ENCODE measurements at places on chromosomes 5 and 9.

DNA sequence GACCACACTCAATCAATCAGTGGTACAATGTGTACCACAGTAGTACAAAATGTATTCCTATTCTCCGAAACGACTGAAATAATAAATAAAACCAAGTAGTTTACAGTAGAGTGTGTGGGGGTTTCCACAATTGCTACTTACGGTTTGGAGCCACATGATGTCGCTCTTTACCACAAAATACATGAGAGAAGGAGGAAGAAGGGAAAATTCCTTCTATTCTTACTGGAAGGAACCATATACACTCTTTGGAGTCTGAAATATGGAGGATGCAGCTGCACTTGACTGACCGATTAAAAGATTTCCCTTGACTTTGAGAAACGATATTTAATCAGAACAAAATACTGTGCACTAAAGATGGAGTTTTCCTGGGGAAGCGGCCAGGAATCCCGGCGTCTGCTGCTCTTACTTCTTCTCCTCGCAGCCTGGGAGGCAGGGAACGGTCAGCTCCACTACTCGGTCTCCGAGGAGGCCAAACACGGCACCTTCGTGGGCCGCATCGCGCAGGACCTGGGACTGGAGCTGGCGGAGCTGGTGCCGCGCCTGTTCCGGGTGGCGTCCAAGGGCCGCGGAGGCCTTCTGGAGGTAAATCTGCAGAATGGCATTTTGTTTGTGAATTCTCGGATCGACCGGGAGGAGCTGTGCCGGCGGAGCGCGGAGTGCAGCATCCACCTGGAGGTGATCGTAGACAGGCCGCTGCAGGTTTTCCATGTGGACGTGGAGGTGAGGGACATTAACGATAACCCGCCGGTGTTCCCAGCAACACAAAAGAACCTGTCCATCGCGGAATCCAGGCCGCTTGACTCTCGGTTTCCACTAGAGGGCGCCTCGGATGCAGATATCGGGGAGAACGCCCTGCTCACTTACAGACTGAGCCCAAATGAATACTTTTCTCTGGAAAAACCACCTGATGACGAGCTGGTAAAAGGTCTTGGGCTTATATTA is at the start of gene PCDHA4:
Gene PCDHA4 (plus strand): TSS at position 235 of the 942 bp plus-strand sequence.
- no peak for DNase-seq

DNA sequence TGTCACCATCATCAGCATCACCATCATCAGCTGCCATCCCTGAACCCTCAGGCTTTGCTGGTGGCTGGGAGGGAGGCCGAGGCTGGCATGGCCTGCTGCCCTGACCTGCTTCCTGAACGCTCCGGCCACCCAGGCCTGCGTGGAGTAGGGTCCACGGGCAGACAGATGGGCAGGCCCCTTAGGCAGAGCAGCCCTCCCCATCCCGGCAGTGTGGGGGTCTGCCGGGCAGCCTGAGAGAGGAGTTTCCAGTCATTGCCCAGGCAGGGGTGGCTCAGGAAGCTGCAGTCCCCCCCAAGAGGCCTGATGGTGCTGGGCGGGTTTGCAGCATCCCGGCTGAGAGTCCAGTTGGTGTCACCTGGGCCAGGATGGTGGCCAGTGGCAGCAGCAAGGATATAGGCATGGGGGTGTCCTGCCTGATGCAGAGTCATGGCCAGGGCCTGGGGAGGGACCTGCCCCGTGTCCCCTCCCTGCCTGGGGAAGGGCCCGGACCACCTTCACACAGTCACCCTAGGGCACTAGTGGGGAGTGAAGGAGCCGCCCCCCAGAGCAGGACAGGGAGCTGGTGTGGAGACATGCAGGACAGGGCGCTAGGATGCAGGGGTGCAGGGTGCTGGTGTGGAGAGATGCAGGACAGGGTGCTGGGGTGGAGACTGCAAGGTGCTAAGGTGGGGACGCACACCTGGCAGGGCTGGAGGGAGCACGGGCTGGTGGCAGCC is 7.7 kb upstream of the EGFL7 start:
- DNase-seq, result no peak

GRCh38 chr5:151156507-151157420 is 815 bp downstream of the ANXA6 start:
- peak; percentile 23 for DNase-seq

DNA sequence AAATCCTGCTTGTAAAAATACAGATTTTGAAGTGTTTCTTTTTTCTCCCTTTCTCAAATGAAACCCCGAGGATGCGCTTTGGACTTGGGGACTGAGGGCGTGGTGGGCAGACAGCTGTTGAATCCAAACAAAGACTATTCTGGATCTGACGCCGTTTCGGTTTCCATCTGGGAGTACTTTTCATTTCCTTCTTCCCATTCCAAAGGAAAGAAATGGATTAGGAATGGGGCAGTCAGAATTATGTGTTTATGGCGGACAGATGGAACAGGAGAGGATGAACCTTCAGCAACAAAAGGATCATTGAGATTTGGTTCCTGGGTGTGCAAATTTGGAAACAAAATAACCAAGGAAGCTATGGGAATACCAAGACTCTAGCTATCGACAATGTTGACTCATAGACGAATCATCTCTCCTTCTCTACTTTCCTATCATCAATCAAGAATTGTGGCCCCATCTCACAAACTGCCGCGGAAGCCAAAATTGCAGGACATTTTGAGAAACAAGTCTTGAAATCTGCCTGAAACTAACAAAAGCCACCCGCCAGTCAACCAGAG is 300.6 kb downstream of the PARP8 start:
- DNase-seq, result no peak

GRCh38 chr5:33271606-33272005 is 169.2 kb upstream of the TARS1 start:
- peak; percentile 7 for DNase-seq

DNA sequence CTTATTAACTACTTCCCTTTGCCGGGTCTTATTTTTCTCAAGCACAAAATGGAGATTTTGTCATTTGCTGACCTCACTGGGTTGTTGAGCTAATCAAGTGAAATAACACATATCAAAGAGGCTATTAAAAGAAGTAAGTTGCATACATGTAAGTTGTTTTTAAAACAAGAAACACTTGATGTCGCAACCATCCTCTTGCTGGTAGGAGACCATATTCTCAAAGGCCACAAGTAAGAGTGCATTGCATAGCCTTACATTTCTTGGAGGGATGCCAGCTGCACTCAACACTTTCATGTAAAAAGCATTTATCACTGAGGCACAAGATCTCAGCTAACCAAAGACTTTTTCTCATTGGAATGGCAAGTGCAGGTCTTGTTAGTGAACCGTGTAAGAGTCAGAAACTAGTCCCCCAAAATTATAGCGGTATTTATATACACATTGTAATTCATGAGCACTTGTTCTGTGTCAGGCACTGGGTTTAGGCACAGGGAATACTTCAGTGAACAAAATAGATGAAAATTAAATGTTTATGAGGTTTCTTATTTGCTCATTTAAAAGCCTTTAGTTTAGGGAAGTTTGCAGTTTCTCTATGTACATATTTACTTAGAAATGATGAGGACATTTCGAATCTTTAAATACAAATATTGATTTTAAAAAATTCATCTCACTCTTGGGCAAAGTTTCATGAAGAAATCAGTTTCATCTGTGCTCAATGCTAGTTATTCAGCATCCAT is 72.0 kb downstream of the ZFAND5 start:
- peak; percentile 75 for DNase-seq

DNA sequence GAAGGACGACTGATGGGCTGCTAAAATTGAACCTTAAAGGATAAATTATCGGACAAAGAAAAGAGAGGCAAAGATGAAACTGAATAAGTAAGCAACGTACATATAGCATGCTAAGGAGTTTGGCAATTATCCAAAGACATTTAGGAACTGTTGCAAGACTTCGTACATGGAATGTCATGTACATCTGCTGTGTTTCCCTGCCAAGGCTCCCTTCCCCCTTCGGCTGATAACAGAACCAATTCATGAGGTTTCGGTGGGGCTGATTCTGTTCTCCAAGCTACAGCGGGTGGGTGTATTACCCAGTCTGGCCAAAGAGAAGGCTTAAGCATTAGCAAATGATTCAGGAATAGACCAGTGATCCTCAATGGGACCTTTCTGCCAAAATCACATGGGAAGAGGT is 190.9 kb upstream of the FREM1 start:
- peak; percentile 27 for DNase-seq

DNA sequence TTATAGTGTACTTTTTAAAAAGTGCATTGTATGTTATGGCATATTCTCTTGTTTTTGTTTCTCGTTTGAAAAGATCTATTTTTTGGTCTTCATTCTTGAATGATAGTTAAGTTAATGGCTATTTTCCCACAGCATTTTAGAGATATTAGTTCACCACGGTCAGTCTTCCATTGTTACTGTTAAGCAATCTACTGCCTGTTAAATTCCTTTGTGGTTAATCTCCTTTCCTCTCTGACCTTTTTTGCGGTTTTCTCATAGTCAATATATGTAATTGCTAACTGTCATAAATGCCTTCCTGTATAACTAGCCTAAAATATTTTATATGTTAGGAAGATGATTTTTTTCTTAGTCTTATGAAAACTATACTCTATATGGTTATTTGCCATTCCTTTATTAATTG is 250.8 kb upstream of the FBXL7 start:
- peak; percentile 84 for DNase-seq

DNA sequence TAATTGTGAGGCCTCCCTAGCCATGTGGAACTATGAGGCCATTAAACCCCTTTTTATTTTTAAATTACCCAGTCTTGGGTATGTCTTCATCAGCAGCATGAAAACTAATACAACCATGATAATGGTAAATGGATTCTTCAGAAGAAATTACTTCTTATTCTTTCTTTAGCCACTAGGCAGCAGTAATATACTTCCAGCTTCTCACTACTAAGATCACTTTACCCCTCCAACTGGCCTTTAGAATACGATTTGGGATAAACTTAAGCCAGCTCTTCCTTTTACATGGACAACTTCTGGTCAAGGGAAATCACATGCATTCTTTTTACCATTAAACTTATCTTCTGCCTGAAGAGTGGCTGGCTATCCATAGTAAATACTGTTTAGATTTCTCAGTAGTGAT is 355.4 kb downstream of the MAN2A1 start:
- no peak for DNase-seq

DNA sequence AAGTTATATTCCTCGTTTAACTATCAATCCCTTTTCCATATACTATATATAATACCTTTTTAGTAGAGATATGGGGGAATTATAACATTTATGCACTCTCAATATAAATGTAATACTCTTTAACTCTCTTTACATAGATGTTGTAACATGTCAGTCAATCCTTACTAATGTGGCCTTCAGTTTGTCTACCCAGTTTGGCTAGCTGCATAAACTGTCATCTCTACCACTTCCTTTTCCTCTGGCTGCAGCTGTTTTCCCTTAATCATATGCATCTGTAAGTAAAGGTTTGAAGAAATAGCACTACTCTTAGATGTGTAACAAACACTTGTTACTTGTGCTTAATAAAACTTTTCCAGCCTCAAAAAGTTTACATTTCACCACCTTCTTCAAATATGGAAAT is 13.4 kb downstream of the ABHD17B start:
- DNase-seq, result no peak

DNA sequence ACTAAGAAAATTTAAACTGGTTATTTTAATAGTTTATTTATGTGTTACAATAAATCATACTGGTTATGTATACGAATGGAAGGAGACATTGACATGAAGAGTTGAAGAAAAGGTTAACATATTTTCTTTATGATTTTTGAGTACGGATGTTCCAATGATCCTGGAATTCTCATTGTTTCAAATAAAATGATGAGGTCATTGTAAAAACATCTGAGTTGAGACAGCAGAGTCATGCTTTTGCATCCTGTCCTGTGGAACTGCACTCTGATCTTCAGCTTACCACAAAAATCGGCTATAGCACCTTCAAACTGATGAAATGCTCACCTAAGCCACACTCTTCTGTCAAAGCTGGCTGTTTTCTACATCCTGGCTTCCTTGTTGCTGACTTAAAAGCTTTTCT is 67.8 kb downstream of the PTCD2 start:
- DNase-seq, result peak; percentile 88

DNA sequence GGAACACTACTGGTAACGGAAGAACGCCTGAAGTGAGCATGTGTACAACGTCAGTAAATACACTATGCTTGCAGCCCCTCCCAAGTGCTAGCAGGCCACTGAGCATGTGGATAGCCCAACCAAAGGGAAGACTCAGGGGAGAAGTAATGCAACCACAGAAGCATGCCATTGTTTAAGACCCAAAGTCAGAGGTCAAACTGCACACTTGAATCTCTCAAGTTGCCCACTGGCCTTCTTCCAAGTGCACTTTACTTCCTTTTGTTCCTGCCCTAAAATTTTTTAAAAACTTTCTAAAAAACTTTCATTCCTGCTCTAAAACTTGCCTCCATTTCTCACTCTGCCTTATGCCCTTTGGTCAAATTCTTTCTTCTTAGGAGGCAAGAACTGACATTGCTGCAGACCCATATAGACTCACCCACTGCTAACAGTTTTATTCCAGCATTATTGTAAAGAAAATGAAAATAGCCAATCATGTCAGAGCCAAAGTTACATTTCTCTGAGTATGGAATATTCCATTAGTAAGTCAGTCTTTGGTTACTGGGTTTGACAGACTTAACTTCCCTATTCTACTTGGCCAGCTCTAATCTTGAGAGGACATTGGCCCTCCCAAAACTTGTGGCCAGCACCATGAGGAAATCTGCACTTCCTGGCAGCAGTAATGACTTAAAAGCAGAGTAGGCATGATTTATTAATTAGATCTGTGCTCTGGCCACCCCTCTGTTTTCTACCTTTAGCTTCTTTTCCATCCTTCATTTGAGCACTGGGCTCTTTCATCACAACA is 76.9 kb downstream of the TSSK1B start:
- DNase-seq, result no peak

GRCh38 chr5:134252671-134253070 is 26.8 kb upstream of the PPP2CA start:
- DNase-seq, result peak; percentile 96

DNA sequence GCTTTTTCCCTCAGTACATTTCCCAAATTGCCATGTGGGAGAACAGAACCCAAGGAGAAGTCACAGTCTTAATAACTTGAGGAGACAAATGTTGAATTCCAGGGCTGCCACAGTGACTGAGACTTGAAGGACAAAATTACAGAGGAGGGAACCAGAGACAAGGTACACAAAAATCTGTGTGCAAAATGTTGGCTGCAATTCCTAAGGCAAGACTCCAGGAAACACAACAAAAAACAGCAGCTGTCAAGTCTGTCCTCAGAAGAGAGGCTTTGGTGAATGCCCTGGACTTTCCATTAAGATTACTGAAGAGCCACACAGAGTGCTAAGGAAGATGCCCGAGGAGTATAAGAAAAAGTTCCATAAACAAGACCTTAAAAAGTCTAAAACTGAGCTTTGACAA is 21.1 kb downstream of the AP3B1 start:
- no peak for DNase-seq

- peak; percentile 69 for DNase-seq
These were observed 378.9 kb downstream of the KCTD16 start for GRCh38 chr5:144549580-144549979.

DNA sequence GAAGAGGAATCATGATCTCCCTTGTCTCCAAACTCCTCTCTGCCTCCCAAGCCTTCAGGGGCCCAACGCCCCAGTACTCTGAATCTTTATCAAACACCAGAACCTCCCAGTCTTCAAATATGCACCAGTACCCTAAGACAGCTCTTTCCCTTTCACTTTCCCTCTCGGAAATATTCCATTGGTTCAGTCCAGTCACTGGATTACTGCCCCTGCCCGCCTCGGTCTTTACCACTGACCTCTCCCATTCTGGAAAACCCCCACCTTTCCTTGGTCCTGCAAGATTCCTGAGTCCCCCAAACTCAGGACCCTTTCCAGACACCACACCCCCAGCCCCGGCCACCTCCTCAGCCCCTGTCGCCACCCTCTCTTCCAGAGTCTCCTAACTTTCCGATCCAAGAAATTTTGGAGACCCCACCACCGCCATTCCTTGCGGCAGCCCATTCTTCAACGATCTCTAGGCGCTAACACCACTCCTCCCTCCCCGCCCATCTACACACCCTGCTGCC is 674 bp downstream of the C5orf15 start:
- peak; percentile 59 for DNase-seq

Measured in IMR-90 (cell line).